ENCODE measurements at places on chromosomes 4 and X. TPM values are rescaled to one million over a fixed set of nuclear protein-coding genes. Genes with fewer than 3 reads are reported as not detected.

The FAM114A1 gene
- total RNA-seq, result 0.83 TPM

The C4orf54 gene
- not detected for total RNA-seq

The VCX3A gene
- not detected for total RNA-seq

The AMOT gene
- 1.3 TPM for total RNA-seq

The CYLC1 gene
- total RNA-seq, result not detected

All from activated T-cell treated with anti-CD3 and anti-CD28 coated beads, Interleukin-2, amount 50 U/mL, for 72 hours (primary cell).